ENCODE measurements at places on chromosomes 5 and 9. TPM values are rescaled to one million over a fixed set of nuclear protein-coding genes. Genes with fewer than 3 reads are reported as not detected.

The ENHO gene
- total RNA-seq = 2.0 TPM

The ZNF169 gene
- 9.7 TPM for total RNA-seq

The N4BP3 gene
- 4.0 TPM for total RNA-seq

The TEK gene
- total RNA-seq = 7.2 TPM

The PCDHB16 gene
- total RNA-seq = 0.49 TPM

The DOCK8 gene
- total RNA-seq = 15.7 TPM

The POU5F2 gene
- total RNA-seq = 2.3 TPM

Measured in mucosa of descending colon (tissue), 3 donors.